ENCODE measurements at places on chromosomes 5 and 9. TPM values are rescaled to one million over a fixed set of nuclear protein-coding genes. Genes with fewer than 3 reads are reported as not detected.

Gene PRRT1B
- total RNA-seq = not detected

Gene TMC1
- total RNA-seq = 0.27 TPM

Gene MEIKIN
- total RNA-seq = not detected

Gene HRH2
- 39.8 TPM for total RNA-seq

Gene CTXN3
- not detected for total RNA-seq

Gene AHRR
- total RNA-seq = 20.0 TPM

Gene BAAT
- not detected for total RNA-seq

Gene FGF1
- not detected for total RNA-seq

Gene SLC36A2
- not detected for total RNA-seq

Gene SPATA6L
- 0.32 TPM for total RNA-seq

Gene MPDZ
- not detected for total RNA-seq

Gene ZNF883
- not detected for total RNA-seq

Gene ZFP2
- total RNA-seq = 0.24 TPM

Gene PAIP1
- total RNA-seq = 42.5 TPM

Gene PCDHGC5
- not detected for total RNA-seq

Gene BASP1
- 0.98 TPM for total RNA-seq

Gene PHF24
- total RNA-seq = not detected

Measured in T-helper 1 cell treated with Interleukin-12 subunit alpha and Interleukin-12 subunit beta and Interleukin-4 antibody, amounts not matched to agents 30 ng/mL and 1 ng/mL, for 36 hours (primary cell).